ENCODE measurements at places on chromosomes 11 and 22.

GRCh38 chr11:117876341-117877119 lies at the start of gene FXYD6:
TSS of gene FXYD6 (minus strand) at chr11:117876658. CDS start at chr11:117842776, 33,882 bp downstream.
- DNase-seq: peak; percentile 88

- DNase-seq: no peak
These were observed 5.3 kb downstream of the C22orf39 start for GRCh38 chr22:19442166-19442565.

DNA sequence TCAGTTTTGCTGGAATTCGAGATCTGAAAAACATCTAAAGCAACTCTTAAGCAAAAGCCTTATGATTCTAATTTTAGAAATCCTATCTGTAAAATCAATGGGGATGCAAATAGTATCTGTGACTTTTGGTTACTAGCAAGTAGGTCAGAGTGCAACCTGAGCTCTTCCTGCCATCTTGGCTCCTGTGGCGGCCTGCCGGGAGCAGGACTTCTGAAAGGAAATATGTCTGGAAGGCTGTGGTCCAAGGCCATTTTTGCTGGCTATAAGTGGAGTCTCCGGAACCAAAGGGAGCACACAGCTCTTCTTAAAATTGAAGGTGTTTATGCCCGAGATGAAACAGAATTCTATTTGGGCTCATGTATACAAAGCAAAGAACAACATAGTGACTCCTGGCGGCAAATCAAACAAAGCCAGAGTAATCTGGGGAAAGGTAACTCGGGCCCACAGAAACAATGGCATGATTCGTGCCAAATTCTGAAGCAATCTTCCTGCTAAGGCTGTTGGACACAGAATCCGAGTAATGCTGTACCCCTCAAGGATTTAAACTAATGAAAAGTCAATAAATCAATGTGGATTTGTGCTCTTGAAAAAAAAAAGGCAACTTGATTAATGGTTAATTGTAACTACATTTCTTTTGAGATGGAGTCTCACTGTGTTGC lies 1.7 kb downstream of the SAMM50 start:
- DNase-seq: no peak

GRCh38 chr11:120228794-120229384 lies 11.1 kb upstream of the POU2F3 start:
- no peak for DNase-seq

- DNase-seq: no peak
These were observed 2.1 kb upstream of the GSTP1 start for GRCh38 chr11:67581469-67581868.

- peak; percentile 27 for DNase-seq
These were observed 2.1 kb upstream of the LZTR1 start for GRCh38 chr22:20979940-20980453.

DNA sequence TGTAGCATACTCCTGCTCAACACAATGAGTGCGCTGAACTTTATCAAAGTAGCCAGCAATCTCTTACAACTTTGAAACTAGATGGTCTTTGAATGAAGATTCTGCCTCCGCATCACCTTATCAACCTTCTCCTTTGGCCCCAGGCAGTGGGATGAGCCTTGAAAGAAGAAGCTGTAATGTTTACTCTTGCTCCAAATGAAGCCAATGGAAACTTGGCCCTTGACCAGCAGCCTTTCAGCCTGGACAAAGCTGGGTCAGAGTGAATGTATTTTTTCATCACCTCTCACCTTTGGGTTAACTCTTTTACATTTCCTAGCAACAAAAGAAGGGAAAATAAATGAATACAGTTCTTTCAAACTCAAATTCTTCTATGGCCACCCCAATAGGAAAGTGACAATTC lies 359.1 kb downstream of the KCNA4 start:
- no peak for DNase-seq

- DNase-seq: no peak
These were observed 66.9 kb downstream of the AMOTL1 start for GRCh38 chr11:94834911-94835593.

GRCh38 chr11:60847896-60848295 lies 6.0 kb downstream of the CCDC86 start:
- no peak for DNase-seq

DNA sequence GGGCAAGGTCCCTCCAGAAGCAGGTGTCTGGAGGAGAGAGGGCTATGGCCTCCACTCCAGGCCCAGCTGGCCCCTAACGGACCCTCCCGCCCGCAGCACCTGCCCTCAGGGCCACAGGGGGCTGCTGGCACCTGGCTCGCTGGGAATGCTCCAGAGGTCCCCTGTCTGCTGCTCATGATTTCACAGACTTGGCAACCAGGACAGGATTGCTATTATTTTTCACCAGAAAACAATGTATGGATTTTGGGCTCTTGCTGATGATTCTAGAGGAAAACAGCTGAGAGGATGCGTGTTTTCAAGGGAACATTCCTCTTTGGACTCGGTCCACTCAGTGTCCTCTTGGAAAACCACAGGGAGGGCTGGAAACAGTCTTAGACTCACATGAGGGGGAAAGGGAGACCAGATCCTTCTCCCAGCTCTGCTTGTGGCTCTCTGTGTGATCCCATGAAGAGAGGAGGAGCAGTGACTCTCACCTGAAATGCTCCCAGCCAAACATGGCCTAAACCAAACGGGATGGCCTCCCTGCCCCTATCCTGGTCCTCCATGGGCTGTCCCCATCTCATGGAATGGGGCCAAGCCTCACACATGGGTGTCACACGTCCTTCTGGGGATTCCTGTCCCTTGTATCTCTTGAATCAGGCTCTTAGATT lies 15.8 kb downstream of the MYEOV start:
- no peak for DNase-seq

- peak; percentile 43 for DNase-seq
These were observed 6.9 kb downstream of the KMT5B start for GRCh38 chr11:68206211-68206610.

GRCh38 chr11:47394322-47395222 lies 13.8 kb upstream of the SLC39A13 start:
- DNase-seq: no peak

DNA sequence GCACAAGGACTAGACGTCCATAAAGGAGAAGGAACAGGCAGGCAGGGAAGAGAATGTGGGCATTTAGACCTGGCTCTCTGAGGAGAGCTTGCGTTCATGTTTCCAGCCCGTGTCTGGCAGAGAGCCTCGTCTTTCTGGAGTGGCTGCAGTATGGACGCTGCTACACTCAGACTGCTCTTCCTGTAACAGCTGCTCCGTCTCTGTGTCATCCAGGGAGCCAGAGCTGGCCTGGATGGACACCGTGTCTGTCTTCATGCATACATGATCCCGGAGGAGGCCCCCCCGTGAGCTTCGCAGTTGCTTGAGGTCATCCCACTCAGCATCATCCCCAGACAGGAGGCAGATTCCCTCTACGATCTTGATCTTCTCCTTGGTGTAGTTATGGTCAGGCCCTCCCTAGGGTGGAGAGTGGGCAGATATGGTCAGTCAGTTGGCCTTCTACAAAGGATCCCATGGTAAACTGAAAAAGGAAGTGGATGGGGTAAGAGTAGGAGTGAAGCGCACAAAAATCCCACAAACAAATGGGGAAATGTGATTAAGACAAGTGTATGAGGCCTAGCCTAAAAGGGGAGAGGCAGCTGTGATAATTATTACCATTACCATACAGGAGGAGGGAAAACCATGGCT lies 13.0 kb upstream of the CKAP5 start:
- no peak for DNase-seq

- no peak for DNase-seq
These were observed 4.8 kb downstream of the CLCF1 start for GRCh38 chr11:67368621-67369020.

DNA sequence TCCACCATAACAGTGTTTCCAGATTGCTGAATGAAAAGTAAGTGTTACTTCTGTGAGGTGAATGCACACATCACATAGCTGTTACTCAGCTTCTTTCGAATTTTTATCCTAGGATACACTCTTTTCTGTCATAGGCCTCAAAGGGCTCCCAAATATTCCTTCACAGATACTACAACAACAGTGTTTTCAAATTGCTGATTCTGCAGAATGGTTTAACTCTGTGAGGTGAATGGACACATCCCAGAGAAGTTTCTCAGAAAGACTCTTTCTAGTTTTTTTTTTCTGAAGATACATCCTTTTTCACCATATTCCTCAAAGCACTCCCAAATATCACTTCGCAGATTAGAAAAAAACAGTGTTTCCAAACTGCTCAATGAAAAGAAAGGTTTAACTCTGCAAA lies 221.1 kb downstream of the OR4A5 start:
- DNase-seq: no peak

DNA sequence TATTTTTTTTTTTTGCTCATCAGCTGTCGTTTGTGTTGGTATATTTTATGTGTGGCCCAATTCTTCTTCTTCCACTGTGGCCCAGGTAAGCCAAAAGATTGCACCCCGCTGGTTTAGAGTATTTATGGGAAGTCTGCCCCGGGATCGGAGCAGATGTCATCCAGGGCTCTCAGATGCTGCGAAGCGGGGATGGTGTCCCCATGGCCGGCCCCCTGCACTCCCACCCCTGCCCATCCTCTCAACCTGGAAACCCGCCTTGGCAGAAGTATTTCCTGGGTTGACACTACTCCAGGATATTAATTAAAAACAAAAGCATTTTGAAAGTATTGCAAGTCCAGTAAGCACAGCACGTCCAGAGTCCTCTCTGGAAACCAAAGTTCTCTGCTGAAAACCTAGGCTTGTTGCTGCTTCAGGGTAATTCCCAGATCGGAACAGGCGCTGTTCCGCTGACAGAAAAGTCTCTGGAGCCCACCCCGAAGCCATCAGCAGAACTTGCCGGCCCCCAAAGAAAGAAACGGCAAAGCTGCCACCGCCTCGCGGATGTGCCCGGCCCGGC lies 833 bp downstream of the SCUBE2 start:
- DNase-seq: no peak

GRCh38 chr11:76501526-76502202 lies 56.8 kb downstream of the EMSY start:
- no peak for DNase-seq

DNA sequence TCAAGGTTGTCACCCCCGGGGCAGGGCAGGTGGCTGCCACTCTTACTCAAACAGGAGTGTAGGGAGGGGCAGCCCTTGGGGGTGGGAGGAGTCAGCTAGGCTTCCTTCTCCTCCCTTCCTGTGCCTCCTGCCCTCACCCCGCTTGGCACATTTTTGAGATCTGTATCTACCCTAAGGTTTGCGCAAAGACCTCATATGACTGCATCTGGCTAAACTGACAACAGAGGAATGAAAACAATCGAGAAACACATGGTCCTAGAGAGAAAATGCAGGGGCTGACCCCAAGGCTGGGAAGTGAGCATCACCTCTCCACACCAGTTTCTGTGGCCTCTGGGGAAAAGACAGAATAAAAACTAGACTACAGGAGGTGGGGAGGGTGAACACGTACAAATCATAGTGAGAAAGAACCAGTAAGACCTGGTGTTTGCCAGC lies 28.1 kb downstream of the IGSF9B start:
- DNase-seq: peak; percentile 62

DNA sequence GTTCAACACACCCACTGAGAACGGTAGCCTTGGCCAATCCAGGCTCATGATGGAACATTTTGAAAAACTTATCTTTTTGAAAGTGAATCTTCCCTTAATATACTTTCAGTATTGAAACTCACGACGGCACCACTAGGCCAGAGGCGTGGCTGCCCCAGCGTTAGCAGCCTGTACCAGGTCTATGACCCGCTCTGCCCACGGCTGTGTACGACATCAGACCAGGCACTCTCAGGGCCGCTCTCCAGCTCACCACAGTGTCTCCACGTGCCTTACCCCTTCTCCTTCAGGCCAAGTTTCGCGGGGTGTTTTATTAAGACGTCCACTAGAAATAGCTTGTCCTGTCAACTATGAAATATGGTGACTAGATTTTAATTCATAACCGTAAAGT lies 31.2 kb downstream of the ALG12 start:
- no peak for DNase-seq

GRCh38 chr11:66685276-66686099 lies 7.8 kb upstream of the RBM4B start:
- DNase-seq: no peak

DNA sequence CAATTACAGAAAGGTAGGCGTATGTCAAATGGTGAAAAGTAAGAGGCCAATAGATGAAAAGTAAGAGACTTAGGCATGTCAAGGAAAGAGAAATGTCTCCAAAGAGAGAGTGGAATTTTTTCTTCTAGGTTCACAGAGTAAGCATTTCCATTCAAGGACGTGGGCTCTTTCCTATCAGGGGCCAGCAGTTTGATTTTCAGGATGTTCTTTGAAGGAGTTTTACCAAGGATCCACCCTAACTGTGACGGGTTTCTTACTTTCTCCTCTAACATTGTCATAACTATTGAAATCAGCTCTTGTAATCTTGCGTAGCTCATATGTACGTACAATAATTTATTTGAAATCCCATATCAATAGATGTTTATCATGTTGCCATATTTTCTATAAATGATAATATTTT lies 2112.2 kb upstream of the RAG2 start:
- DNase-seq: no peak

GRCh38 chr11:2084721-2085120 lies 54.5 kb downstream of the IGF2 start:
- no peak for DNase-seq

DNA sequence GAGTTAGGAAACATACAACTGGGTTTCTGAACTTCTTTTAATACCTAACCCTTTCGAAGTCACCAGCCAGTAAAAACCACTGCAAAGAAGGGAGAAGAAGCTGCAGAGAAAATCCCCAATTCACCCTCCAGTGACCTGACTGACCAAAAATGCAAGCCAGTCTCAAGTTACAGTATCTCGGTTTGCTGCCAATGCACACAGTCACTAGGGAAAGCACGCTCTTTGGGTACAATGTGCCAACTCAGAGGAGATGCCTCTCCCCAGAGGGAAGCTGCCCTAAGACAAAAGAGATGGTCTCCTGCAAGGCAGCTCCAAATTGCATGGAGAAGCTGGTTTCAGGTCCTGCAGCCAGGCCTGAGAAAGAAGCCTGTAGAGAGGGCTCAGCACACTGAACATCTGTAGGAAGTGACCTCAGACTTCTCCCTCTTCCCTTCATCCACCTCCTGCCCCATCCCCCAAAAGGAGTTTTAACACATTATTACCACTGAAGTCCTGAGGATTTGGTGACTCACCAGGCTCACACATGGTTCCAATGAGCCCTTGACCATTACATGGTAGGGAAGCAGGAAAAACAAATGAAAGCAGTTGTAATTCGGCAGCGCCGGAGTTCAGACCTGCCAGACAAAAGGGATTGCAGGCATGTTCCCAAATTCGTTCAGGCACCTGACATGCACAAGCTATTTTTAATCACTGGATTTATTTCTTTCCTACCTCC lies 90.1 kb downstream of the ETS1 start:
- no peak for DNase-seq

DNA sequence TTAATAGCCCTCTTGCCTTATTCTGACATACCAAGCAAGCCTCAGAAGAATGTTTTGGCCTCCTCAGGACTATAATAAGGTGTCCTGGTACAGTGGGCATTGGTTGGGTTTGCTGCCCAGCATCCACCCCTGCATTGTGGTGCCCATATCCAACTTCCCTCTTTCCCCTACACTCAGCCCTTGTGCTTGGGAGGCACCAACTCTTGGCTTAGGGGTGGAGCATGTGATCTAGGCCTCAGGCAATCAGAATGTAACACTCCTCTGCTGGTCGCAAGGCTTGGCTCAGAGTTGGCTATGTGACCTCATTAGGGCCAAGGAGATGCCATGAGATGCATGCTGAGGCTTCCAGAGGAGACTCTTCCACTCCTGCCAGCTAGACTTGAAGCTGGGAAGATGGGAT lies 123.0 kb downstream of the CSNK2A3 start:
- DNase-seq: no peak

All from NCI-H146 (cell line).